Left renal cortex interstitium (tissue), 4 donors: ENCODE measurements at places on chromosomes 4 and X. TPM values are rescaled to one million over a fixed set of nuclear protein-coding genes. Genes with fewer than 3 reads are reported as not detected.

PWWP3B gene
- 2.5 TPM for polyA plus RNA-seq

BGN gene
- polyA plus RNA-seq: 201 TPM

YIPF7 gene
- 0.55 TPM for polyA plus RNA-seq

PORCN gene
- 6.6 TPM for polyA plus RNA-seq

HGFAC gene
- 4.1 TPM for polyA plus RNA-seq

AMTN gene
- polyA plus RNA-seq: not detected

ZNF141 gene
- polyA plus RNA-seq: 49.2 TPM

PRPS2 gene
- polyA plus RNA-seq: 115 TPM

EREG gene
- not detected for polyA plus RNA-seq

CLIC2 gene
- polyA plus RNA-seq: 3.9 TPM

PRSS12 gene
- 6.0 TPM for polyA plus RNA-seq

CENPVL2 gene
- 0.25 TPM for polyA plus RNA-seq

GPRASP1 gene
- 13.5 TPM for polyA plus RNA-seq

SASH3 gene
- 1.9 TPM for polyA plus RNA-seq

FGA gene
- 39.6 TPM for polyA plus RNA-seq

AGA gene
- 40.4 TPM for polyA plus RNA-seq

NPY1R gene
- 20.6 TPM for polyA plus RNA-seq

GPC3 gene
- polyA plus RNA-seq: 1,278 TPM

CFAP299 gene
- 0.38 TPM for polyA plus RNA-seq

MSANTD1 gene
- polyA plus RNA-seq: 0.33 TPM

CFAP99 gene
- polyA plus RNA-seq: 0.35 TPM

KIAA1210 gene
- polyA plus RNA-seq: 1.5 TPM

MUC7 gene
- polyA plus RNA-seq: 0.13 TPM

FGFR3 gene
- polyA plus RNA-seq: 70.0 TPM

CLDN34 gene
- 0.09 TPM for polyA plus RNA-seq

JCHAIN gene
- 1.0 TPM for polyA plus RNA-seq

PQBP1 gene
- polyA plus RNA-seq: 73.9 TPM

TMEM47 gene
- 28.3 TPM for polyA plus RNA-seq

JAKMIP1 gene
- 0.06 TPM for polyA plus RNA-seq

PABPC5 gene
- polyA plus RNA-seq: 6.3 TPM

RAB41 gene
- polyA plus RNA-seq: 1.0 TPM

IL2 gene
- not detected for polyA plus RNA-seq

BRS3 gene
- not detected for polyA plus RNA-seq

FSTL5 gene
- 3.5 TPM for polyA plus RNA-seq

BMX gene
- 0.38 TPM for polyA plus RNA-seq

CXCL11 gene
- polyA plus RNA-seq: 0.27 TPM

SLC38A5 gene
- polyA plus RNA-seq: 3.4 TPM

NEUROG2 gene
- polyA plus RNA-seq: not detected
